ENCODE measurements at places on chromosomes 2 and 18. TPM values are rescaled to one million over a fixed set of nuclear protein-coding genes. Genes with fewer than 3 reads are reported as not detected.

CXCR4 gene
- 1.1 TPM for polyA plus RNA-seq

UCN gene
- 5.8 TPM for polyA plus RNA-seq

GLB1L gene
- polyA plus RNA-seq: 3.3 TPM

CHRNG gene
- polyA plus RNA-seq: 0.37 TPM

IL1A gene
- not detected for polyA plus RNA-seq

MBP gene
- not detected for polyA plus RNA-seq

DNAJC5G gene
- polyA plus RNA-seq: 7.5 TPM

PARD3B gene
- 4.3 TPM for polyA plus RNA-seq

SP140 gene
- 0.53 TPM for polyA plus RNA-seq

All from cardiac muscle cell (in vitro differentiated cells and primary cell).